ENCODE measurements at places on chromosomes 11 and 22. TPM values are rescaled to one million over a fixed set of nuclear protein-coding genes. Genes with fewer than 3 reads are reported as not detected.

- DNase-seq = no peak
Measured at GRCh38 chr11:17471501-17471900, 5.1 kb downstream of the ABCC8 start.

GNAZ gene
- 0.78 TPM for total RNA-seq

IGLL1 gene
- total RNA-seq = not detected

SPINDOC gene
- total RNA-seq = 33.3 TPM

- no peak for DNase-seq
Measured at GRCh38 chr11:79100093-79100910, 340.5 kb downstream of the TENM4 start.

DNA sequence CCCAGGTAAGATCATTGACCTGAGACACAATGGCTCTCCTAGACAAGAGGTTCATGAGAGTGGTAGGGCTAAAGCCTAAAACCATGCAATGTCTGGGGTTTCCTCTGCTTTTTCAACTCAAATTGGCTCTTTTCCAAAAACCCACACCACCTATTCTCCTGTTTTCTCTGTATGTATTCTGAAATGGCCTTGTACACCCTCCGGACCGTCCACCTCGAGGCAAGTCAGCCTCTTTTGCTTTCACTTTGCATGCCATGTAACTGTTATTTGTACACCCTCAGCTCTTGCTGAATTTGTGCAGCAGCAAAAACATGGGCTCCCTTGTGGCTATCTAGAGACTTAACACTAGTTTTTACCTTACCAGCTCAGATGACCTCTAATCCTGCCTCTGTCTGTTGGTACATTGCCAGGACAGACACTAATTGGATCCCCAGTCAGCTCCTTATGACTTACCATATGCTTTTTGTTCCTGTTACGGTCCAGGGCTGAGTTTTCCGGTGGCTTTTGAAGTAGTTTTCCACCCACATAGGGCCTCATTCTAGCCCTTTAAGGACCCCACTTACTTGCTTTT is 288.0 kb downstream of the SBF2 start:
- DNase-seq = no peak

DNA sequence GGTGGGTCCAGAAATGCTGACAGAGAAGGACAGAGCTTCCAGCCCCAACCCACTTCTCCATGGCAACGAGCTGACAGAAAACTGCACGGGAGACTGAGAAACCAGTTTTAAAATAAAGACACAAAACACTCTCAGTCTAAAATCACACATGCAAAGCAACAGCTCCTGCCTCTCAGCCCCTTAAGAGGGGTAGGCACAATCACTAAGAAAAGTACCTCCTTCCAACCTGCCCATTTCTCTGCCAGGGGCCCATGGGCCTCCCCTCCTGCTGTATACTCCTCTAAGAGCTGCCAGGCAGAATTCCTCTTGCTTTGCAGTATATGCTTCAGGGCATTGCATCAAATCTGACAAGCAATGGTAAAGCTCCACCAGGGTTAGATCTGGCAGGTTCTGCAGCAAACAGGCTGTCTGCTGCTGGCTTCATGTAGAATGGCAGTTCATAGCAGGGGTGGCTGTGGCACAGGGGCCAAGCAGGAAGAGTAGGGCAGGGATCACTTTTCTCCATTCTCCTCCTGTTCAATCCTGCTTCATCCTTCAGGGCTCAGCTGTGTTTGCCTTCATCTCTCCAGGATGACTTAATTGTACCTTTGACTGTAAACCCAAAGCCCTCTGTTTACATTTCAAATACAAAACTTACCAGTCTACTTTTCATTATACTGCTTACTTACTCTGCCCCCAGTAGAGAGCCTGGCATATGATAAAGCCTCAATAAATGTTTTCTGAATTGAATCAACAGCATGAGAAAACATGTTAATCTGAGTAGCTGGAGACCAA is 77.7 kb downstream of the KCNC1 start:
- no peak for DNase-seq

DNA sequence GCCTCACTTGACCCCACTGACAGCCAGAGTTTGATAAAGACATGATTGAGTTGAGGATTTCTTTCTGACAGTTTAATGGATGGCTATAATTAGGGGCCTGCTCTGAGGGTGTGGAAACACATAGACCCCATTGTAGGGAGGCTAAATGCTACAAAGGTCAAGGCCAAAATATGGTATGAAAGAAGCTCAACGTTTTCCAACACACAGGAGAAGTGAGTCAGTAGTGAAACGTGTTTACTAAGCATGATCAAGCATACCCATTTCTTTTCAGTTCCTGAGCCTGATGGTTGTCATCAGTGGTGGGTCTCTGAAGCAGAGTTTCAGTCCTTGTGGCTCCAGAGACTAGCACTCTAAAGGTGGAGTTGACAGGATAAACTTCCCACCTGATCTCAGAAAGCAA is 69.7 kb downstream of the SNX19 start:
- DNase-seq = no peak

- no peak for DNase-seq
Measured at GRCh38 chr11:6474413-6474792, 662 bp upstream of the TRIM3 start.

OR52A1 gene
- total RNA-seq = not detected

- DNase-seq = no peak
Measured at GRCh38 chr11:26851696-26852095, 129.8 kb upstream of the SLC5A12 start.

DNA sequence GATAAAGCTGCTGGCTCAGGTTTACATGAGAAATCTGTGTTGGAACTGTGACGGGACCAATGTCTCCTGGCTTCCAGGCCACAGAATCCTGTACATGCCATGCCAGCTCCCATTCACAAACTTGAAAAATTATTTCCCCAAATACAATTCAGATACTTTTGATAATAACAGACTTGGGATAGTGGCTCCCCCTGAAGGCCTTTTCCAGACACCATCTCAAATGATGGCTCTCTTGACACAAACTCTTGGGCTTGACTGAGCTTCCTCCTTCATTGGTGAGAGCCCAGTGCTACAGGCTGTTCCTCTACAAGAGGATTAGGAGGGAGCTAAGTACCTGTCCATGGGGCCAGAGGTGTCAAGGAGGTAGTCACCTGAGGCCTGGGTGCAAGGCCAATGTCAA is 104.7 kb upstream of the PAX6 start:
- DNase-seq = no peak

DEPDC5 gene
- total RNA-seq = 10.2 TPM

DNA sequence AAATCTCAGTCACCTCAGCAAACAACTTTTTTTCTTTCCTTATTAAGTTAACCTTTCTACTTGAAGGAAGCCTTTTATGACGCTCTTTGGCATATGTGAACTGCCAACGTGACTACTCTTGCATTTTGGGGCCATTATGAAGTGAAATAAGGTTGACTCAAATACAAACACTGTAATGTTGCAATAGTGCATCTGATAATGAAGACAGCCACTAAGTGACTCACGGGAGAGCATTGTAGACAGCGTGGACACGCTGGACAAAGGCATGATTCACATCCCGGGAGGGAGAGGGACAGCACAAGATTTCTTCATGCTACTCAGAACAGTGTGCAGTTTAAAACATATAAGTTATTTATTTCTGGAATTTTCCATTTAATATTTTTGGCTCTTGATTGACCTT is 560.8 kb downstream of the ETS1 start:
- DNase-seq = no peak

PATE2 gene
- 0.93 TPM for total RNA-seq

- no peak for DNase-seq
Measured at GRCh38 chr22:50045211-50046018, 12.7 kb downstream of the TTLL8 start.

KCNK4 gene
- total RNA-seq = not detected

MN1 gene
- total RNA-seq = 8.0 TPM

EP300 gene
- total RNA-seq = 62.8 TPM

All from glomerular endothelial cell (primary cell).